Cortex of kidney (tissue), 1 donor: ENCODE measurements at places on chromosomes 12 and 14.

- no peak for DNase-seq
Measured at GRCh38 chr14:26276757-26277156, 321.1 kb downstream of the NOVA1 start.

DNA sequence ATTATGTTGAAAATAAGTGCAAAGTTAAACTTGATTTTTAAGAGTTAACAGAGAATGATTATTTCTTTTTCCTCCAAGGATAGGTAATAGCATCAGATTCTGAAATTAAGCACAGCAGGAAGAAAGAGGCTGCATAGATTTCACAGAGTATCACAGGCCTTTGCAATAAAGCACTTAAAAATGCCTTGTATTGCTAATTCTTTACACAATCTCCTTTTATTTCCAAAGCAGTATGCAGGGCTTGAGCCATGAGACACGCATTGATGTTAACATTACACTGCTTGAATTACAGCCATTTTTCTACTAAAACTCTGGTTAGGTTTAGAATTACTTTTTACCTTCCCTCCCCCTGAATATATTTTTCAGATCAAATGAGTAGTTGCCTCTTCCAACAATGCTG lies 398.3 kb downstream of the BCAT1 start:
- DNase-seq, result no peak

- DNase-seq, result no peak
Measured at GRCh38 chr14:91860238-91860637, 7.1 kb downstream of the TC2N start.

DNA sequence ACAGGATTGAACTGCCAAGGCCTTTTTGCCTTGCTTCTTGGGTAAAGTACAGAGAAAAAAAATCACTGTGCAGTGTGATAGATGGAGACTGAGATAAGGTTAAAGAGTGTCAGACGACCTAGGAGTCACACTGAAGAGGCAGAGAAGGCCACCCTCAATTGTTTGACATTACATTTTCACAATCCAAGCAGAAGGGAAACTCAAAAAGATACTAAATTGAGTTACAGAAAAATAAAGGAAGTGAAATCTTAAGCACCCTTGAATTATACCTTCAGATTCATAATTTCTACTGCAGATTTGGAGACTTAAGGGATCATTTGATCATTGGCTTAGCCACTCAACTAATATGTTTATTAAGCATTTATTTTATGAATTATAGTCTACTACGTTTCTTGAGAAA lies 97.1 kb downstream of the MYF5 start:
- no peak for DNase-seq

GRCh38 chr12:5176036-5176435 lies 132.4 kb downstream of the KCNA5 start:
- DNase-seq, result no peak

GRCh38 chr12:122963941-122964265 lies 2.4 kb downstream of the ABCB9 start:
- no peak for DNase-seq

GRCh38 chr14:33435911-33436689 lies 497.4 kb downstream of the NPAS3 start:
- DNase-seq, result no peak

- no peak for DNase-seq
Measured at GRCh38 chr14:104111301-104112112, 26.0 kb downstream of the ASPG start.

DNA sequence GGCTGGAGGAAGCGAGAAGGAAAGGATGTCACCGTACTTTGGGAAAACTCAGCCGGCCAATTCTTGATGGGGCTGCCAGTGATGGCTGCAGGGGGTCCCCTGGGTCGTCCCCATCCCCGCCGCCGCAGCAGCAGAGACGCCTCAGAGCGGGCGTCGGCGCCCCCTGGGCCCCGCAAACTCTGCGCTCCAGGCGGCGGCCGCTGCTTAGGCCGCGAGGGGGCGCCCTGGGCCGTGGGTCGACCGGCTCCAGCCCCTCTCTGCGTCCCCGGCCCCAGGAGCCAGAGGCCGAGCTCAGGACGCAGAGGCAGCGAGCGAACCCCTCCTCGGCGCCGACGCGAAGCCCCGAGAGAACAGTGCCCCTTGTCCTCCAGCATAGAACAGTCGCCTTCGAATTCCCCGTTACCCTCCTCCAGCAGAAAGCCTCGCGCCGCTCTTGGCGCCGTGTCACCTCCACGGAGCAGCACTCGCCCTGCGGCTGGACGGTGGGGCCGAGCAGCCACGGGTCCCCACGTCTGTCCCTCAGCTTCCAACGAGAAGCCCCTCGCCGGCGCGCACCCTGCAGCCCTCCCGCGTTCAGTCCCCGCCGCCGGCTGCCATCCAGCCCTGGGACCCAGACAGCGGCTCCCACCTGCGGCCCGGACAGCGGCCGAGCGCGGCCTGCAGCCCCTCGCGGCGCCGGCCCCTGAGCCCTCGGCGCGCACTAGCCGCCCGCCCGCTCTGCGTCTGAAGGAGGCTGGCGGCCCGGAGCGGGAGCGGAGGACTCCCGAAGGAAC lies 106.6 kb downstream of the PRICKLE1 start:
- DNase-seq, result no peak

GRCh38 chr14:90487462-90487861 lies 90.6 kb downstream of the CALM1 start:
- no peak for DNase-seq

DNA sequence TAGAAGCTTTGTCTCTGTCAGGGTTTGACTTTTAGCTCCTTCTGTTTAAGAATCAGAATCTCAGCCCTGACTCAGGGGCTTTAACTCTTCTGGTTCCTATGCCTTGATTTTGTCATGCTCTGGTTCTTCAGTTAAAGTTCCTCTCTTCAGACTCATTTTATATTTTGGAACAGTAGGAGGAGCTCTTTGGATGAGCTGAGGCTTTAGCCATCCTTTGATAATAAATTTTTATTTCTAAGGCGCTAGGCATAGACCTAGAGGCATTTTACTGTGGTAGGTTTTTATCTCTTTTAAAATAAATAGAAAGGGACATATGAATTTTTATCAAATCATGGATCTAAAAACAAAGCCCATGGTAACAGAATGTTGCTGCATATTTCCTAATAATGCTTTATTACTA lies 51.7 kb downstream of the ATP23 start:
- no peak for DNase-seq
